ENCODE measurements at places on chromosomes 6 and 20. TPM values are rescaled to one million over a fixed set of nuclear protein-coding genes. Genes with fewer than 3 reads are reported as not detected.

The SPATS1 gene
- not detected for total RNA-seq

The LRRN4 gene
- not detected for total RNA-seq

The PSORS1C1 gene
- total RNA-seq: 4.4 TPM

The DNAH8 gene
- total RNA-seq: not detected

The GLP1R gene
- not detected for total RNA-seq

The ZC2HC1B gene
- not detected for total RNA-seq

The ETV7 gene
- total RNA-seq: 0.09 TPM

The DDX43 gene
- total RNA-seq: not detected

The SAMD5 gene
- 0.62 TPM for total RNA-seq

The DLL1 gene
- 0.23 TPM for total RNA-seq

The AIF1 gene
- total RNA-seq: not detected

The SNX14 gene
- total RNA-seq: 35.1 TPM

The SCGN gene
- not detected for total RNA-seq

The MACROD2 gene
- 0.64 TPM for total RNA-seq

The ZBTB12 gene
- 4.2 TPM for total RNA-seq

The B3GAT2 gene
- total RNA-seq: 0.02 TPM

The HNF4A gene
- 14.5 TPM for total RNA-seq

The SRMS gene
- total RNA-seq: not detected

The RBPJL gene
- not detected for total RNA-seq

The AVP gene
- not detected for total RNA-seq

The HUS1B gene
- total RNA-seq: 0.20 TPM

The TUBB2B gene
- total RNA-seq: 13.2 TPM

The CYP21A2 gene
- total RNA-seq: not detected

The RCAN2 gene
- not detected for total RNA-seq

The GPR6 gene
- total RNA-seq: not detected

The DACT2 gene
- 0.65 TPM for total RNA-seq
